Stimulated activated CD4-positive, alpha-beta T cell treated with anti-CD3 and anti-CD28 coated beads, Interleukin-1b, Interleukin-23, amount 100 ng/mL, for 4 hours (primary cell): ENCODE measurements at places on chromosomes 3 and 15.

GRCh38 chr3:54003136-54003535 lies 111.5 kb upstream of the SELENOK start:
- DNase-seq, result no peak

- no peak for DNase-seq
Observed at GRCh38 chr15:52005748-52006701, 13.0 kb upstream of the MAPK6 start.

- DNase-seq, result no peak
Observed at GRCh38 chr15:80207887-80208286, 44.1 kb downstream of the CTXND1 start.

DNA sequence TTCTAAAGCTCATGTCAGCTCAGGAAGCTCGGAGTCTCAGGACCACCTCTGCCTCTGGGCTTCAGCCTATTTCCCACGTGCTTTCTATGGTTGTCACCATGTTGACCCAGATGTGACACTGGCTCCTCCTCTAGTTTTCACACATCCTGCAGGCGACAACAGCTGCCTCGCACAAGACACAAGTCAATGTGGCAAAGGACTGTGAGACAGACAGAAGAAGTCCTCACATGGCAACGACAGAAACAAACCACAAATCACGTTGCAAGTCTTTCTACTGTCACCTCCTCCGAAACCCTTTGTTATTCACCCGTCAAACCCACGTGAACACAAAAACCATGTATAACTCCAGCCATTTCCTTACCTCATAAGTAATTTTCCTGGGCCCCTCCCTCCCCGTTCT lies 194.5 kb downstream of the MEX3B start:
- no peak for DNase-seq

GRCh38 chr15:77468896-77469295 lies 48.2 kb downstream of the HMG20A start:
- DNase-seq, result no peak

DNA sequence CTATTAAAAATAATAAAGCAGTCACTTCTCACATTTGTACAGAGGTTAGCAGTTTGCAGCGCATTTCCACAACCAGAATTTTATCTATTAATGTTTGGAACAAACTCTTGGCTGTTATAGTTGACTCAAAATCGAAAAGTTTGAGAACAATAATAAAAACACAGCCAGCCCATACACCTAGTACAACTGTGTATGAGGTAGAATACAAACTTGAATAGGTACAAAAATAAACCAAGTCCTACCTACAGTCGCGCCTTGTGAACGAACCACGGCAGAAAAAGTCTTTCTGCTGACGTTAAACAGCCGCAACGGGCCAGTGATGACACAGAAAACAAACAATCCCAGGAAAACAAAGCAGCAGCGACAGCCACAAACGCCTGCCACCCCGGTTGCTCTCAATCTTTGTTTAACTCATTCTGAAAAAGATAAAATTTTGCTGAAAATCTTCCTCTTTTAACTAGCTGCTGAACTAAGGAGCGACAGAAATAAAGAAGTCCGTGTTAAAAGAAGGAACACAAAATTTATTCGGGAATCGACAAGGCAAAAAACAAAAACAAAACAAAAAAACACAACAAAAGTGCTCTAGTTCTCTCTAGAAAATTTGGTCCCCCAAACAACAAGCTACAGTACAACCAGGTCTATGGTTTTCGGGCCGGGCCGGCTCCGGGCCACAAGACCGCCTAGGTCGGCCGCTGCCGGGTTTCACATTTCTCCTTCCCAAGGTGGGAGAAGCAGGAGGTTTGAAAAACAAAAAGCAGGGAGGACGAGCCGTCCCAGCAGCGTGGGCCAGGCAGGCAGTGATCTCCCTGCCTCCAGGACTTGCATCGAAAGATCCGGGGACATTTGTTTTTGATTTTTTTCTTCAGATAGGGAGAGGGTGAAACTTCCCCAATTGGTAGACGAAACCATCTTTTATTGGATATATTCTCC lies 2.9 kb downstream of the FOXL2 start:
- no peak for DNase-seq

GRCh38 chr3:53123953-53124352 lies 6.3 kb downstream of the RFT1 start:
- no peak for DNase-seq

DNA sequence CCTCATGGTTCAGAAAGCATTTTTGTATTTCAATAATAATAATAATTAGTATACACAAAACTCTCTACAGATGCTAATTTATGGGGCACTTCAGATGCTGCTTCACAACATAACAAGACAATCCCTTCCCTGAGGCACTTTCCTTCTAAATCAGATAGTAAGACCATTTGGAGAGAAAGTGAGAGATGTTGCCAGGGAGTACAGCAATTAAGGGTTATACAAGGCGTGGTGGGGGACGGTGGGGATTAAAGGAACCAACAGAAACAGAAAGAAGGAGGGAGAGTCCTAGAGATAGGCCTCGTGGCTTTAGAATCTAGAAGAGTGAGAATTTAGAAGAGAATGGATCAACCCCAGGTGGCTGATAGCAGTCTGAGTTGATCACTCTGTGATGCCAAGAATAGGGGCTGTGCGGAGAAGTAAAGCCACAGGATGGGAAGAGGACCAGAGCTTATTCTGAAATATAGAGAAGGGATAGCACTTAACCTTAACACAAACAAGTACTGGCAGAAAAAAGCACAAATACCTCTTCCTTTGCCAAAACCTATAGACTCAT lies 76.9 kb downstream of the ETFA start:
- no peak for DNase-seq

- no peak for DNase-seq
Observed at GRCh38 chr15:87606971-87607370, 649.6 kb downstream of the NTRK3 start.

- no peak for DNase-seq
Observed at GRCh38 chr3:108538083-108538482, 27.7 kb upstream of the MYH15 start.

DNA sequence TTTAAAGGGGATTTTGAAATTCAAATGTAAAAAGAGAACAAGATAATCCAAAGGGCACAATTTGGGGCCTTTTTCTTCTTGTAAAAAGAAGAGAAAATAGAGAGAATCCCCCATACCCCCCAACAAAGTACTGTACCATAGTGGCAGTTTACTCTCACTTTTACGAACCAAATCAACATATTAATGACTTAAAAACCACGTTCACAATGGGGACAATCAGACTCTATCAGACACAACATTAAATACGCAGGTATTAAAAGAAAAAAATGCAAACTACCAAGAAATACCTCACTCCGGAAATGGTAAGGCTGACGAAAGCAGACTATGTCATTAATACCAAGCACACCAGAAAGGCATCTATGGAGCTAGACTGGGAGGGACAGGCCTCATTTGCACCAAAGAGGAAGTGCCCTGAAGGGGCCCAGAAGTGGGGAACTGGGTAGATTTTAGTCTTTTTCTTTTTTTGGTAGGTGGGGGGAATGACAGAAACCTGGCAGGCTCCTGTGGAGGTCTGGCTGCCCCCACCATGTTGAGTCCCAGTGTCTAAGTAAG lies 134.3 kb downstream of the TIGIT start:
- no peak for DNase-seq

DNA sequence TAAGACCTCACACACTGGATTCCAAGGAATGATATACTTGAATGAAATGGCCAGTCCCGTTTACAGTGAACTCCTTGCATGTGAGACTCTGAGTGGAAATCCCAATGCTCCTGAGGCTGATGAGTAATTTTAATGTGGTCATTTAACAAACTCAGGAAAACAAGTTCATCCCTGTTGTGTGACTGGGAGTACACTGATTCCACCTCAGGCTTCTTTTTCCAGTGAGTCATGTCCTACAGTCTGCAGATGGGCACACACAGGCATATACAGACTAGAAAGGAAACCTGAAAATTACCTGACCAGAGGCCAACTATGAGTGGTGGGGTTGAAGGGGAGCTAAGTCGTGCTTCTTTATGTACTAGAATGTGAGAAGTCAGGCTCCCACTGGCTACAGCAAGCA lies 5.8 kb downstream of the SQOR start:
- no peak for DNase-seq

- DNase-seq, result no peak
Observed at GRCh38 chr3:127953091-127954035, 38.3 kb downstream of the KBTBD12 start.

DNA sequence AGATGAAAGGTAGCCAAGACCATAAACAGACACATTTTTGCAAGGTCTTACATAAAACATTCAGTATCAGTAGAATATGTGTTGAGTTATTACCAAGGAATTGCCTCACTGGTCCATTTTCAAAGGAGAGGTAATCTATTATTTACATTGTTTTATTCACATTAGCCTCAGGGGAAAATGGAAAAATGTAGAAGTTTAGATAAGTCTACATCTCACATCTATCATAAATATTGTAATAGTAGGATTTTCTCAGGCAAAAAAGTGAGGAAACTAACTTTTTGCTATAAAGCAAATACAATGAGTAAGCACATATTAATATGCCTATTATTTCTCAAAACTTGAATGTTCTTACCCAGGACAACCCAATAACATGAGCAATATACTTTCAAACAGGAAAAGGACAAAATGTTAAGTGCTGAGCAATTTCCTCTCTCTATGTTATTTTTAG lies 184.6 kb upstream of the AGTR1 start:
- no peak for DNase-seq

DNA sequence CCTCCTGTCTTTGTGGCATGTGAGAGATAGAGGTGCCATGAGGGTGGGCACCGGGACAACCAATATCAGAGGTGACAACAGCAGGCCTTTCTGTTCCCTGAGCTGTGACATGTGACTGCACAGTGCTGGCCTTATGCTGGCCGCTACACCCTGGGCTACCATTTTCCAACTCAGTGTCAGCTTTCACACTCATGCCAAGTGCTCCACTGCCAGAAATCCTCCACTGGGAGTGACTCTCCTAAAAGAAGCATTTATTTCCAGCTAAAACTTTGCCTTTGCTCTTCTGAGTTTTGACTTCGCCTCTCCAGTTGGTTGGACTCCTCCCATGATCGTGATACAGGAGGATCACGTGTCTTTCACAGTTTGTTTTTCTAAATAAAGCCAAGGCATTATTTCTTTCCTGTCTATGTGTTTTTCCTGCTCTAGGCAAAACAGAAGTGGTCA lies 31.4 kb downstream of the CA12 start:
- DNase-seq, result no peak

DNA sequence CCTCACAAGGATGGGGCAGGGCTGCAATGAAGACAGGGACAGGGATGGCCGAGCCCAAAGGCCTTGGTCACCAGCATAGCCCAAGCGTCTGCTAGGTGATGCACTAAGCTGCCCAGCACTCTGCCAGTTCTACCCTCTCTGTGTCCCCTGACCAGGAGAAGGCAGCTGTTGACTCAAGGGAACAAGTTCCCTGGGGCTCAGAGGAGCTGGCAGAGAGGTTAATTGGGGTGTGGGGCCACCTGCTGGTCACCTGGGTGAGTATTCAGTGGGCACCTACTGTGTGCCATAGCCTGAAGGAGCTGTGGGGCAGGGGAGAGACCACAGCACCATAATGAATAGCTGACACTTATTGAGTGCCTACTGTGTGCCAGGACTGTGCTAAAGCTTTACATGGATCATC lies 22.0 kb upstream of the DOCK3 start:
- DNase-seq, result peak; percentile 44

- no peak for DNase-seq
Observed at GRCh38 chr3:99532246-99532645, 106.1 kb upstream of the COL8A1 start.

GRCh38 chr3:184241447-184242296 lies 7.1 kb downstream of the ALG3 start:
- no peak for DNase-seq

DNA sequence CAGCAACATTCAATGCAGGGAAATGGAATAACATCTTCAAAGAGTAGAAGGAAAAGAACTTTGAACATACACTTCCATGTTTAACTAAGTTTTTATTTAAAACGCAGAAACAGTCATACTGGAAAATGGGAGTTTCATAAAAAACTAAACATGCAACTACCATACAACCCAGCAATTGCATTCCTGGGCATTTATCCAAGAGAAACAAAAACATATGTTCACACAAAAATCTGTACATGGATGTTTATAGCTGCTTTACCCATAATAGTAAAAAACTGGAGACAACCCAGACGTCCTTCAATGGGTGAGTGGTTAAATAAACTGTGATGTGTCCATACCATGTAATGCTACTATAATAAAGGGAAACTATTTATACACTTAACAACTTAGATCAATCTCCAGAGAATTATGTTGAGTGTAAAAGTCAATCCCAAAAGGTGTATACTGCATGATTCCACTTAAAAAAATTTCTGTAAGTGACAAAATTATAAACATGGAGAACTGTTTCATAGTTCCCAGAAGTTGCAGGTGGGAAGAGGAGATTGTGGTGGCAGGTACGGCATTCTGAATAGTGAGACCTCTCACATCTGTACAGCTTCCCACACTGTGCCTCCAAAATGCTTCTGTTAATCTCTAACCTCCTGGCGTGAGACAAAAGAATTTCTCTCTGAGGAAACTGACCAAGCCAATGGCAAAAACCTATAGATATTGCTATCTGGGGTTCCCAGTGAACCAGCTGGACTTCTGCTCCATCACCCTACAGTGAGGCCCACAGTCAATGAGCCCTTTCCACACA lies 23.1 kb downstream of the ISG20 start:
- DNase-seq, result no peak

GRCh38 chr3:151881137-151881536 lies 7.7 kb downstream of the SUCNR1 start:
- no peak for DNase-seq
